Activated naive CD4-positive, alpha-beta T cell treated with anti-CD3 and anti-CD28 coated beads for 36 hours (primary cell): ENCODE measurements at places on chromosomes 2 and 18. TPM values are rescaled to one million over a fixed set of nuclear protein-coding genes. Genes with fewer than 3 reads are reported as not detected.

DNA sequence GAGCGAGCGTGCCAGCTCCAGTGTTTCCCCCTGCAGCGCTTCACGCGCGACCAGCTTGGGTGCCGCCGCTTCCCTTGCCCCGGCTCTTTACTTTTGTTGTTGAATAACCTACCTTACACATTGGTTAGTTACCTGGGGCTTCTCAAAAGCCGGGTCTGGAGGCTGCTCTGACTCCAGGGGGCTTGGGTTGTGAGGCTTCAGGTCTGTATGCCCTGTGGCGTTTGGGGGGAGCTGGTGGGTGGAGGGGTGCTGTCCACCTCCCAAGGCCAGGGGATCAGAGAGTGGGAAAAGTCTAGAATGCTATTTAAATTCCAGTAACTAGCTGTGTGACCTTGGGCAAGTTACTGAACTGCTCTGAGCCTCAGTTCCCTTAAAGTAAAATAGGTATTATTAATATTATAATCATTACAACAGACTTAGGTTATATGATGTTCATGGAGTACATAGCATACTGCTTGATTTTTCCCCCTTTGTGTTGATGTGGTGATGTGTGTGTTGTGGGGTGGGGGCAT is 770 bp downstream of the LYPD6B start:
- DNase-seq, result no peak

DNA sequence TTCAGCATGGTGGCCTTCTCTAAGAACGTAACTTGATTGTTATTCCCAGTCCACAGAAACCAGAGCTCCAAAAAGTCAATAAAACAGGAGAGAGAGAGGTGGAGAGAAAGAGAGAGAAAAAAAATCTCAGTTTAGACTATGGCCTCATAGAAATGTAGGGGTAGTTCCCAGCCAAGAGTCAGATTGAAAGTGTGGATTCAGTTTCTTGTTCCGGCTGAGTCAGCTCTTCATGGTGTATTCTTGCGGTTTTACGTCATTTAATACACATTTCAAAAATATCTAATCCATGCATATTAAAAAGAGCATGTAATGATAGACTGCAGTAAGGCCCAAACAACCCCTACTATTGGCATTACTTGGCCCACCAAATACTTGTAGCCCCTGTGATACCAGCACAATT is 303.9 kb downstream of the ETAA1 start:
- no peak for DNase-seq

GRCh38 chr2:71728036-71728435 is 274.7 kb downstream of the DYSF start:
- DNase-seq, result no peak

DNA sequence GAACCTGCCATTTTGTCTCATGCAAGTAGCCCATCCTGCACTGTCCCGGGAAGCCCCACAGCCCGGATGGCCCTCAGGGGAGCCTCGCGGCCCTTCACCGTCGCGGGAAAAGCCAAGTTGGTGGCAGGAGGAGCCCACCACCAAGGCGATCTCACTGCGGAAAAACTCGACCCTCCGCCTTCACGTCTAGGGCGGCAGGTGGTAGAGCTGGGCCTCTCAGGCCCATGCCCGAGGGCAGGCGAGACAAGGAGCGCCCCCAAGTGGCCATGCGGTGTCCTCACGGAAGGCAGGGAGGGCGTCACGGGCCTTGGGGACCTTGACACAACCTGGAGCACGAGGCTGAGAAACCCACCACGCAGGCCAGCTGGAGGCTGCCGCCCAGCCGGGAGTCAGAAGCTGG is 34.8 kb upstream of the SKA1 start:
- peak; percentile 7 for DNase-seq

GRCh38 chr18:6677086-6677485 is 52.4 kb upstream of the ARHGAP28 start:
- DNase-seq, result no peak

DNA sequence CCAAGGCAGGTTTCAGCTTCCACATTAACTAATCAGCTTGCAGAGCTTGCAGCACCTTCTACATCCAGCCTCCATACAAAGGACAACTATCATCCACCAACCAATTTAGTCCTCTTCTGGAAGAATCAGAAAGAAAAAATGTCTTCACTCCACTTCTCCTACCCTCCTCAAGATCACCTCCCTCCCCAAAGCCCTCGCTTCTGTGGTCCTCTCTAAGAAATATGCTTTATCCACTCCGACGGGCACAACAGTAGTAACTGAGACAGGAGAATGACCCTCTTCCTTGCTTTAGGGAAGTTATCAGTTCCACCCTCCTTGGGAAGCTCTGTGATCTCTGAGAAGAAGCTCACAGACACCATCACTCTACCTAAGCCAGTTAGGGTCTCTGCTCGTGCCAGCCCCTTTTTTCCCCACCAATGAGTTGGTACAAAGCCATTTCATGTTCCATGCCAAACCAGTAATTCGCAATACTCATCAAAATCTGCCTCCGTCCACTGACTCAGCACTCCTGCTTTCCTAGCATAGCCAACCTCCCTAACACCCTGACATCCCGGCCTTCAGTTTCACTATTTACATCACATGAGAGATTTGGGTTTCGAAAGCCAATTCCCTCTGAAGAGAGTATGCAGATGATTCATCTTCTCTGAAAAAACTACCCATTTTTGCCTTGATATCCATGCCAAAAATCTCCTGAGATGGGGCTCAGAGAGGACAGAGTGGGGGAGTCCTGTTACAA is 114.1 kb upstream of the PKDCC start:
- DNase-seq, result no peak

DNA sequence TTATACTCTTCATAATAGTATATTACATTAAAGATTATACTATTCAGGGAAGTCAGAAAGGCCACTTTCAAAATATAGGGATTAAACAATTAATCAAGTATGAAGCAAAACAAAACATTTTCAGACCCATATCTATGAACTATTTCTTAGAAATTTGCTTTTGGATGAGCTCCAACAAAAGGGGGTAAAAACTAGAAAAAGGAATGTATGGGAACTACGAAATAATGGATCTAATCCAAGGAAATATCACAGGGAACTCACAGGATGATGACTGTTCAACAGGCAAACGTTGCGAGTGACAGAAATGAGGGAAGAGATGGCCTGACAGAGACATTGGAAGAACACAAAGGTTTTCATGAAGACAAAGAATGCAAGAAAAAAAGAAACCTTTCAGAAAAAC is 27.9 kb downstream of the G6PC2 start:
- DNase-seq, result no peak

DNA sequence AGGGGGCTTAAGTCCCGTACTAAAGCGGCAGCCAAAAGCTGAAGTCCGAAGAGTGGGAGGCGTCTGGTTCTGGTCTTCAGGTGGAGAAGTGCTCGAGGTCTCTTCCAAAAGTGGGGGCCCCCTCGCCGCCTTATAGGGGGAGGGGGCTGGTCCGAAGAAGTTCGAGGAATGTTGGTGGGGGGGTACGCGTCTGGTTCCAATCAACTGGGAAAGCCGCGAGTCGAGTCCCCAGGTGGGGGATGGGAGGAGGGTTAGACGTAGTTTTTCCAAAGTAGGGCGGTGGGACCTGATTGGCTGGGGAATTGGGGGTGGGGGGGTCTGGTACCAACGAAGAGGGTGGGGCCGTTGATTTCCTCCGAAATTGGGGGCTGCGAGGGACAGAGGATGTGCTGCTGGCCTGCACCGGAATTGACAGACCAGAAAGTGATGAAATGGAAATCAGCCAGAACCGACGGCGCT is 594 bp downstream of the ITM2C start:
- no peak for DNase-seq

GRCh38 chr2:6372317-6372901 is 493.3 kb downstream of the CMPK2 start:
- DNase-seq, result no peak

Gene LBX2
- 0.31 TPM for total RNA-seq

Gene C2orf15
- total RNA-seq, result 1.6 TPM

Gene CTAGE1
- total RNA-seq, result not detected
